Activated naive CD4-positive, alpha-beta T cell treated with anti-CD3 and anti-CD28 coated beads for 36 hours (primary cell): ENCODE measurements at places on chromosomes 4 and X. TPM values are rescaled to one million over a fixed set of nuclear protein-coding genes. Genes with fewer than 3 reads are reported as not detected.

DNA sequence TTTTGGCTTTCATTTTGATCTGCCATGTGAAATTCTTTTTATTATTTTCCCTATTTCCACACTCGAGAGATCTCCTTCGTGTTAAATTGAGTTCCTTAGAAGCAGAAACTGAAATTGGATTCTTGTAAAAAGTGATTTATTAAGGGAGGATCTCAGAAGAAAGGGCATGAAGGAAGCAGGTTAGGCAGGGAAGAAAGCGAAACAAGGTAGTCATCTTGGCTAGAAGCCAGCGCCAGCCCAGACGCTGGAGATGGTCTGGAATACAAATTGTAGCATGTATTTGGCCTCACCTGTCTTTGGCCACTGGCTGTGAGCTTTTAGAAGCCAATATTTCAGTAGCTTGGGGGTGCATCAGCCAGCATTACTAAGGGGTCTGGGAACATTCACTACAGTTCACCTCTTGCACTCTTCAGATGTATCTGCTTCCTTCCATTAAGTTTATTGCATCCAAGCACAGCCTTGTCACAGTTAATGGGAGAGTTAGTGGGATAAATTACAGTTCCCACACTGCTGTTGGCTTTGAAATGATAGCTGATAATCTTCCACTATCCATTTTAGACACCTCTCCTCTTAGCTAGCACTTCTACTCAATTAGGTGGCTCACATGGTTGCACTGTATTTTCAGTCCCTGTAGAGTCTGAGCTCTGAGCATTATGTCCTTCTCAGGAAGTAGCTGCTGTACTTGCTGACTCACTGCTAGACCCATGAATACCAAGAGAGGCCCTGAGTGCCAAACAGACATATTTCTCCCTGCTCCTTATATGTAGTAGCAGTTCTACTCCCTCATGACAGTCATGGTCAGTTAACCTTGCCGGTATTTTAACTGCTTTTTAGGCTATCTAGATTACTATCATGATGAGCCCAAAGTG, 14.6 kb downstream of the GRXCR1 start:
- no peak for DNase-seq

DNA sequence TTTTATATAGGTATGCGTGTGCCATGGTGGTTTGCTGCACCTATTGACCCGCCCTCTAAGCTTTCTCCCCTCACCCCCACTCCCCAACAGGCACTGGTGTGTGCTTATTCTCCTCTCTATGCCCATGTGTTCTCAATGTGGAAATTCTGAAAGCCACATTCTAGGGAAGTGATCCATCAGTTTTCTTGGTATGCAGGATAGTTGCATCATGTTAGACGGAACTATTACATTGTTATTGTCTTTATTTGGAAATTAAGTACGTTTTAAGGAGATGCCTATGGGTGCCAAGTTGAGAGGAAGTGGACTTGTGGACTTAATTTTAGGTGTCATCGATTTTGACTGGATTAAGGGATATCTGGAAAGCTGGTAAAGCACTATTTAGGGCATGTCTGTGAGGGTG, 204.6 kb downstream of the RBM46 start:
- no peak for DNase-seq

DNA sequence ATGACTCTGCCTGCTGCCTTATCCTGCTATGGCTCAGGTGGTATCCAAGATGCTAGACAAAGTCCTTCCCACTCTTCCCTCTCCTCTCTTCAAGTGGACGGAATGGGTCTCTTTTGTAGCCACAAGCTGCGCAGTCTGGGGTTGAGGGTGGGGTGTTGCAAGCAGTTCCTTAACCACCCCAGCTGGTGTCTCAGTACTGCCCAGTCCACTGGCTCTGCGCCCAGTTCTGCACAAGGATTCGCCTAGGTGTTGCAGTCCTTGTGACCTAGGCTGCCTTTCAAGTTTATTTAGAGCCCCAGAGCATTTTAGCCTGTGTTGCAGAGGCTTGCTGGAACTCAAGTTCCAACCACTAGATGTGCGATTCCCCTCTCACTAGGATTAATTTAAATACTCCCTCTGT, 120.7 kb downstream of the NEXMIF start:
- DNase-seq, result no peak

DNA sequence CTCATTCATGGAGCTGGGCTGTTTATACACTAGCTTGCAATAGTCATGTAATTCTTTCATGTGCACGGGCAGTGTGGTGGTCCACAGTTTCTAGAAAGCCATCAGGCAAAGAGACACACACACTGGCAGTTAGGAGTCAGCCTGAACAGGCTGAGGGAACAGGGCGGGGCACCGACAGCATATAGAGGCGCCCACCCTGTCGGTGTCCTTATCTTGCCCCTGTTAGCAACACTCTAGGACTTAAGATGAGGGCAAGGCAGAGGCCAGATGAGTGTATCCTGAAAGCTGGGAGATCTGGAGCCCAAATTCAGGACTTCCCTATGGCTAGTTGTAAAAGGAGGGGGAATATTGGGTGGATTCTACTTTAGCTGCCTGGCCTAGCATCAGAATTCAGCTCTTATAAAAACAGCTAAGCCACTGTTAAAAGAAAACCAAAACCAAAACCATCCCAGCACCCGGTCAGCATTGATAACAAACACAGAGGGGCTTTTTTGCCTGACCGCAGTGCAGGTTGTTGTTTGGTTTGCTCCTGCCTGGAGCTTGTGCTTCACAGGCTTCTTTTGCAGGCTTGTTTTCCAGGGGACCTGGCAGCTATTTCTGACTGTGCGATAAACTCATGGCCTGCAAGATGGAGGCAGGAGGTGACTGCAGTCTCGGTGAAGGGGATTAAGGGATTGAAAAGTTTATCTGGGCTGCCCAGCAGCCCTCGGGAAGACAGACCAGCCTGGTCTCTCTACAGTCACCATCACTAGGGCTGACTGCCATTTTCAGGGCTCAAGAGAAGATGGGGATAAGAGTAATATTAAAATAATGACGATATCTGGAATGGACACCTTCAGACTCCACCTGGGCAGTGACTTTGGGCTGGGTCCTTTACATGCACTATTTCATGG, 638.9 kb downstream of the MID1IP1 start:
- peak; percentile 44 for DNase-seq

DNA sequence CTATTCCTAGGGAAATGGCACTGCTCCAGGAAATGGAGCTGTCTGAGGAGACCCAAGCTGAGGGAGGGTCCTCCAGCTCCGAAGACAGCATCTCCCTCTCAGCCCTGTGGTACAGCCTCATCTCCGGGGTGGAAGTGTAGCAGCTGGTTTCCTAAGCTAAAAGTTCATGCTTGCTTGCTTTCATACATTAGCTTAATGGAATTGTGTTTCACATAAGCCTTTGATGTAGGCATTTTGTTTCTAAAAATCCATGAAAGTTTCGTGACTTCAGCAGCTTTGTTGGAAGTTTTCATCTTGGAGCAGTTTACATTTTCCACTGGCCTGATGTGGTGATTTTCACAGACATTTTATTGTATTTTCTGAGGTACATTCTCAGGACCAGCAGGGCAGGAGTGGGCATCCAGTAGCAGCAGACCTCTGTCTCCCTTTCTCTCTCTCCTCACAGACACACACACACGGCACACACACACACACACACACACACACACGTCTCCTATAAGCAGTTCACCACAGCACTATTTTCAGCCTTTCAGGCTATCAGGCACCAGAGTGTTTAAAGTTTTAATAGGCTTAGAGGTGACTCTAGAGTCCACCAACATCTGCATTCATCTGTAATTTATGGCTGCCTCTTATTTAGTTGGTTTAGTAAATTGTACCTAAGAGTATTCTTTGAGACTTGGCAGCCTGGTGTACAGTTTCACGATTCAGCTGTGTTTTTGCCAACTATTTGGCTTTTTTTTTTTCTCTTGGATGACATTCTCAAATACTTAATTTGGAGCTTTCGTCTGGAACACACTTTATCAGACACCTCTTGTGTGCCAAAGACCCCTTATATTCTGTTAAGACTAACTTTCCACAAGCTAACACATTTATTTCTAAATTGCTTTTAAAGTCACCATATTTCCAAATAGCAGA, 225.8 kb upstream of the SFRP2 start:
- DNase-seq, result no peak

- DNase-seq, result no peak
Measured at GRCh38 chr4:67996127-67996526, 32.8 kb upstream of the TMPRSS11A start.

DNA sequence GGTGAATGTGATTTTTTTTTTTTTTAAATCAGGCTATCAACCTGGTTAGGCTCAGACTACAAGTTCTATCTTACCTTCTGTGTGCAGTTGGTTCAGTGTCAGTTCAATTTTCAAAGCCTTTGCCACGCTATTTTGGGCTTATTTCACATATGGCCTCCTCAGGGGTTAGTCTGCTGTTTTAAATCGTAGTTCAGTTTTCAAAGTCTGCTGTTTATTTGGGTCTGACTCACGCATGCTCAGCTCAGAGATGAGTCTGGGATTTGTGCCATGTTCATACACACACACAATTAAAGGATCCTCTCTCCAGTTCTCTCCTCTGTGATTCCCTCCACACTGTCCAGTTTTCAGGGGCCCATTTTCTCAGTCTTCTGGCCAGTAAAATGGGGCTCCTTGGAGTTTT, 32.3 kb upstream of the ZFX start:
- no peak for DNase-seq

DNA sequence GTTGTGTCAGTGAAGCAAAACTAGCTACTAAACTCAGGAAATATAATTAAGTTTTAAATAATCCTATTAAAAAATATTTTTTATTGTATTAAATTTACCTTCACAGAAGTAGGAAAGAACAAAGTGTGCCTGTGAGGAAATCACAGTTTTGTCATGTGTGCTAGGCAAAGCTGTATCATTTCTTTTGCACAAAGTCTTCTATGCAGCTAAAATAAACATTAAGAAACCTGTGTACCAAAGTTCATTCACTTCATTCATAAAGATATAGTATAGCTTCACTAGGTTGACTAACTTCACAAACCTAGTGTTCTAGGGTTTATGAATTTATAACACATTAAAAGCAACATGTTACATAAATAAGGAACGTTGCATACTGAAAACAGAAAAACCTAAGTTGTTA, 131.0 kb downstream of the PDS5A start:
- no peak for DNase-seq

The NR3C2 gene
- total RNA-seq, result 6.1 TPM

DNA sequence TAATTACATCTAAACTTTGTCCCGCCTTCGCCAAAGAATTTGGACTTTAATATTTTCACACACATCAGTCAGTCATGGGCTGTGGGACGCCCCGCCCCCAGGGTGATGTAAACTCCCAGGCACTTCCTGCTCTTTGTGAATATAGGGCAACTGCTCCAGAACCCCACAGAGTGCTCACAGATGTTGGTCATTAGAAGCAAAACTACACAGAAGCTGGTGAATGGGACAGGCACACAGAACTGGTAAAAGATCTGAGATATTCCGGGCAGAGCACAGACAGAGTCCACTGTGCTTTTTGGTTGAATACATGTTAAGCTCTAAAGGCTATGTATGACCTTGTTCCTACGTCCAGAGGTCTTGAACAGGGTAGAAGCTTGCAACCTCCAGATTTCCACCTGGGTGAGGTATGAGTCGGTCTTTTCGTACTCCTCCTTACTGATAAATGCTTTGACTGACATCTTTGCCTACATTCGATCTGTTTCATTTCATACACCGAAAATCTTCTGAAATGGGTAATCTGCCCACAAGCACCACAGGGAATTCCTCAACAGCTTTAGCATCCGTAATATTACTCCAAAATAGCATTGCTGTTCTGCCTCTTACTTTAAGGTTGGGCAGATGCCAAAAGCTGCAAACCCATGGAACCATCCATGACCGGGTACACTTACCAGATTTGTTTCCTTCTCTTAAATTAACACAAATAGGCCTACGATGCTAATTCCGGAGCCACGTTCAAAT, 144.6 kb downstream of the AMELX start:
- DNase-seq, result no peak

DNA sequence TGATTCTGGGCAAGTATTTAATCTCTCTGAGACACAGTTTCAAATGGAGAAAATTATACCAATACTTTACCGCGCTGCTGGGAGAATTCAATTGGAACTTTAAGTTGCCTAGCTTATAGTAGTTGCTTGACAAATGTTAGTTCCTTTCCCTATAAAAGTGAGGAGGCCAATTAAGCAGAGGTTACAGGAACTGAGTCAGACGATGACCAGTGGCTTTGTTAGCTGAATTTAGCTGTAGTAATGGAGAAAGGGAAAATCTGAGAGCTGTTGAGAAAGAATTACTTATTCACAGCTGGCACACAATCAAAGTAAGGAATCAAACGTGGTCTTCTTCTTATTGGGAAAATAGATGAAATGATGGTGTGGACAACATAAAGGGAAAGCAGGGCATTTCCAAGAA, 29.6 kb downstream of the SMARCA1 start:
- DNase-seq, result no peak

DNA sequence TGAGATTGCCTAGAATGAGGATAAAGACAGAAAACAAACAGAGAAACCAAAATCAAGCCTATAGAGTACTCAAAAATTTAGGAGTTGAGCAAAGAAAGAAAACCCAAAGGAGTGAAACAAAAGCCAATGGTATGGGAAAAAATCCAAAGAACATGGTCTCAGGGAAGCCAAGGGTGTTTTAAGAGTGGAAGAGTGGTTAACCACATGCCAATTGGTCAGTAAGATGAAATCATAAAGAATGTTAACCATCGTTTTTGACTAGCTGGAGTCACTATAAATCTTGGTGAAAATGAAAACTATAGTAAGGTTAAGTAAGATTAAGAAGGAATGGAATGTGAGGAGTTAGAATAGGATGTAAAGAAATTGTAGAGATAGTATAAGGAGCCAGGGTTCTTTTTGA, 64.7 kb upstream of the RPL34 start:
- DNase-seq, result no peak
